Tibial artery (tissue), 4 donors: ENCODE measurements at places on chromosomes 3 and 15.

DNA sequence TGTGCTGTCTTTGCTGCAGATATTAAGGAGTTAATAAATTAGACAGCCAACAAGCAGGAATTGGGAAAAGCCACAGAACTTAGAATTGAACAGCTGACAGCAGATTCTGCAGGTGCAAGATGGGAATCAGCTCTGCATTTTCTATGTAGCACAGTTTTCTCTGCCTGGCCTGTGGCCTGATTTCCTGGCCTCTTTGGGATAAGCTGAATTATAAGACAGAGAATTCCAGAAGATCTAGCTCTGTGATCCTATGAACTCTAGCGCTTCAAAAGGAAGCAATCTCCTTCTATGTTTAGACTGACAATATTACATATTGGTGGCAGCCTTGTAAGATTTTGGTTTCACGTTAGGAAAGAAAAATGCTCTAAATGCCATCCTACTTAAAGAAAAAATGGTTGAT, 24.0 kb upstream of the SOX2 start:
- DNase-seq, result no peak

GRCh38 chr3:12967606-12968351, 105.5 kb downstream of the IQSEC1 start:
- peak; percentile 87 for DNase-seq

DNA sequence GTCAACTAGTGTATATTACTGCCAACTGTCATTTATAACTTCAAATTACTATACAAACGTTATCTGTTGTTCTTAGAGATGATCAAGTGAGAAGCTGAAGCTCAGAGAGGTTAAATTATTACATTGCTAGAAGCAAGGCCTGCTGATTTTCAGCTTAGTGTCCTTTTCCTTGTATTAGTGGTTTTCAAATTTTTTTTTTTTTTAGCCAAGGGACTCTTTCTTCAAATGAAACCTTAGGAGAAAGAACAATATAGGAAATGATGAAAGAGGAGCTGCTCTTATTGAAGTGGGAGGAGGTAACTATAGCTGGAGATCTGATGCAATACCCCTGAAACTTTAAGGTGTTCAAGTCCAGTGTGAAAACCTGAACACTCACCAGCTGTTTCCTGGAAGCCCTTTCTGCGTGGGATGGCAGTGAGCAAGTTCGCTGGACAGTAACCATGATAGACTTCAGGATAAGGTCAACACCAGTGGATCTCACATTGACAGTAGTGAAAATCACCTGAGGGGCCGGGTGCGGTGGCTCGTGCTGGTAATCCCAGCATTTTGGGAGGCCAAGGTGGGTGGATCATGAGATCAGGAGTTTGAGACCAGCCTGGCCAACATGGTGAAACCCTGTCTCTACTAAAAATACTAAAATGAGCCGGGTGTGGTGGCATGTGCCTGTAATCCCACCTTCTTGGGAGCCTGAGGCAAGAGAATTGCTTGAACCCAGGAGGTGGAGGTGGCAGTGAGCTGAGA, 376.2 kb downstream of the EDEM1 start:
- DNase-seq, result no peak

GRCh38 chr3:122100591-122101463, 45.7 kb downstream of the CD86 start:
- DNase-seq, result no peak

GRCh38 chr3:99384596-99384995, 253.8 kb upstream of the COL8A1 start:
- no peak for DNase-seq

DNA sequence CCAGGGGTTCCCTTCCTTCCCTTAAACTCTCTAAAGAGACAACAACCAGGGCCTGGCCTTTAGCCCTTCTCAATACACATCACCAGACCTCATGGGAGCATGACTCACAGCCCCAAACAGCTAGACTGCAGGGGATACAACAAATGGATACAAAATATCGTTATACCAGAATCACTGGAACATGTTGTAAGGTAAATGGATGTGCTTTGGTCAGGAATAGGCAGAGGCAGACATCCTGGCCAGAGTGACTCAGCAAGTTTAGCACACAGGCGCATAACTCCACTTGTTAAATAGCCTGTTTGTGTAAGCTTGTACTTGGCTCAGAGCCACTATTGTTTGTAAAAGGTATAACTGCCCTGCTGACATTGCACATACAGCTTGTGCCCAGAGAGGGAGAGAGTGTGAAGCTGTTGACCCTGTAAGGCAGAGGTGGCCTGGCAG, 18.3 kb downstream of the TMED3 start:
- no peak for DNase-seq

- DNase-seq, result no peak
Observed at GRCh38 chr3:151555523-151555922, 94.7 kb upstream of the IGSF10 start.
